ENCODE measurements at places on chromosomes 13 and 19.

DNA sequence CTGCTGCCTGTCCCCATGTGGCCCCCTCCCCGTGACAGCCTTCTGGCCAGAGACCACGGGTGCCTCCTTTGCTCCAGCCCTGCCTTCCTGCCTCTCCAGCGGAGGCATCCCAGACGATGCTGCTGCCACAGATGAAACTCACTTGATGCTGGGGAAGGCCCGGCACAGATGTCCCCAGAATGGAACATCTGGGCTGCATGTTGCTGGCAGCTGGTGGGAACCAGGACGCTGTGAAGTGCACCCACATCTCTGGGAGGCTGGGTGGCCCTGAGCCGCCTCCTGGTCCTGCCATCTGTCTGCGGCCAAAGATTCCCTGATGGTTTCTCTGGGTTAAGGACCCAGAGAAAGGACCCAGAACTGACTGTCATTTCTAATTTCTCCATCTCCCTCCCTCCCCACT lies 51.9 kb upstream of the PTPRS start:
- DNase-seq = no peak

DNA sequence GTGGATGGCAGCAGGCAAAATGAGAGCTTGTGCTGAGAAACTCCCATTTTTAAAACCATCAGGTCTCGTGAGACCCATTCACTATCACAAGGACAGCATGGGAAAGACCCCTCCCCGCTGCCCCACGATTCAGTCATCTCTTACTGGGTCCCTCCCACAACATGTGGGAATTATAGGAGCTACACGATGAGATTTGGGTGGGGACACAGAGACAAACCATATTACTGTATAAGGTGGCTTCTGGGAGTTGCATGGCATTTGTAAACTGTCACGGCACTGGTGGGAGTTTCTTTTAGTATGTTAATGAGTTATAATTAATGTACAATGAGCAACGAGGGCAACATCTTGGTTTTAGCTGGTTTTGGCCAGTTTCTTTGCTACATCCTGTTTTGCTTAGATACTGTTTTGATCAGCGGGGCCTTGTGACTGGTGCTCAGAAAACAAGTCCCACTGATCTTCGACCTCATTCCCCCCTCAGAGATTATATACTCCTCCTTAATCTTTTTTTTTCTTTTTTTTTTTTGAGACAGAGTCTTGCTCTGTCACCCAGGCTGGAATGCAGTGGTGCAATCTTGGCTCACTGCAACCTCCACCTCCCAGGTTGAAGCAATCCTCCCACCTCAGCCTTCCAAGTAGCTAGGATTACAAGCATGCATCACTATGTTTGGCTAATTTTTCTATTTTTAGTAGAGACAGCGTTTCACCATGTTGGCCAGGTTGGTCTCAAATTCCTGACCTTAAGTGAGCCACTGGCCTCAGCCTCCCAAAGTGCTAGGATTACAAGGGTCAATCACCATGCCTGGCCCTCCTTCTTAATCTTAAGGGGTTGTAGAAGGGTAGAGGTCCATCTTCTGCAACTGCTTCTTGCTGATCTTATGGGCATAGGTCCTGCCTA lies 21.3 kb upstream of the ZNF599 start:
- no peak for DNase-seq

- no peak for DNase-seq
Measured at GRCh38 chr19:3831601-3832000, 37.2 kb downstream of the ZFR2 start.

GRCh38 chr19:48724796-48725753 lies 5.5 kb upstream of the MAMSTR start:
- no peak for DNase-seq

- DNase-seq = no peak
Measured at GRCh38 chr19:15251010-15251748, 18.9 kb upstream of the EPHX3 start.

- no peak for DNase-seq
Measured at GRCh38 chr13:40963927-40964326, 55.2 kb downstream of the ELF1 start.

DNA sequence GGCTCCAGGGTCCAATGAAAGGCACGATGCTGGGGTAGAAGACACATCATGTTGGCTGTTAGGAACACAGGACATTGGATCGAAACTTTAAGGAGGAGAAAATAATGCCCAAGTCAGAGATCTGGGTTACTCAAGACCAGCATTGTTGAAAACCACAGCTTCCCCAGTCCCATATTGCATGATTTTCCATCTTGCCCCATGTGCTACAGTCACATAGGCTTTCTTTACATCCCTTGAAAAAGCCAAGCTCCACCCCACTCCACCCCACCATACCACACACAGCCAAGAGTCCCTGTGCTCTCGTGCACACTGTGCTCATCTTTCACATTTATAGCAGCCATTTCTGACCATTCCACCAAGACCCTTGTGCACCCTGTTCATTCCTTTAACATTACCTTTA lies 636.2 kb downstream of the DIAPH3 start:
- no peak for DNase-seq

Measured in cortex of kidney (tissue), 1 donor.